Suppressor macrophage treated with lipopolysaccharide for 1 hour (primary cell): ENCODE measurements at places on chromosomes 4 and X.

DNA sequence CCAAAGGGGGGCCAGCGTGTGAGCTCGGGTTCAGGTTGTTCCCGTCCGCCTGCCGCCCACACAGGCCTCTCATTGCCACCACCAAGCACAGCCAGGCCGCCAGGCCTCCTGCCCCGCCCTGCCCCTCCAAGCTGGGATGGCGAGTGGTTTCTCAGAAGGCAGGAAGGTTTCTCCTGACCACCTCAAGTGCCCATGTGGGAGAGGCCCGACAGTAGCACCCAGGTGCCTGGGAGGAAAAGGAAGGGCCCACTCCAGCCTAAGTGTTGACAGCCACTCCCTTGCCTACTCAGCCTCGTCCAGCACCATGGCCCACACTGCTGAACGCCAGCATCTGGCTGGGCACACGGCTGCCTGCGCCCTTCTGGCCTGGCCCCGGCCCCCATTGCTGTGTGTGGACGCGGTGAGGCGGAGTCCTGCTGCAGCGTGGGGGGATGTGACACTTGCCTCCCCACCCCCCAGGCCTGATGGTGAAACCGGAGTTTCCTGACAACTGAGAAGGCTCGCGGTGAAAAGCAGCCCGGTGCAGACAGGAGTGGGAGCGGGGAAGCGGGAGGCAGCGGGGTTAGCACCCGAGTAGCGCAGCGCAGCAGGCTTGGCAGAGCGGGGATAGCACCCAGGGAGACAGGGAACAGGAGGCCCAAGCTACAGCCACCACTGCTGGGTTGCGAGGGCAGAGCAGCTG, 19.2 kb downstream of the FLNA start:
- DNase-seq = no peak

DNA sequence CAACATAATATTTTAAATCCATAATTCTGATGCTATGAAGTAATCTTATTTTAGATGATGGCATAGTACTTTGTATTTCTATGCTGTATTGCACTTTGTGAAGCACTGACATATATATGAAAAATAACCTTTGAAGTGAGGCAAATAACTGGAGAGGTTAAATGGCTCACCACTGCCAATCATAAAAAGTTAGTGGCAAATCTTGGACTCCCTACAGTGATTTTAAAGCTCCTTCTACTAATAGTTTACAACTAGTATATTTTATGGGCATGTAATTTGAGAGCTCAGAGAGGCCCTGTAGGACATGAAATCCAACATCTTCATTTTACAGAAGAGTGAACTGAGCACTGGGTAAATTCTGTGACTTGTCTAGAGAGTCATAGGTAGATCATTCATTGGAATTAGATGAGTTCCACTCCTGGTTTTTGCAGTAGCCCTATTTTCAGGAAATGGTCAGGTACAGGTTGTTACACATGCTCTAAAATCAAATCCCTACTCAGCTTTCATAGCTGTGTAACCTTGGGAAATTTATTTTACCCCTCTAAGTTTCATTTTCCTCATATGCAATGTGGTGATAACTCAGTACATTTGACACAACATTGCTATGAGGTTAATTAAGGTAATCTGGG, 804 bp upstream of the GC start:
- no peak for DNase-seq

GRCh38 chr4:16055471-16055870, 28.4 kb downstream of the PROM1 start:
- DNase-seq = no peak

GRCh38 chr4:144174401-144175067, 34.0 kb upstream of the GYPA start:
- peak; percentile 54 for DNase-seq

GRCh38 chr4:98491899-98492559, 166.4 kb downstream of the TSPAN5 start:
- no peak for DNase-seq

DNA sequence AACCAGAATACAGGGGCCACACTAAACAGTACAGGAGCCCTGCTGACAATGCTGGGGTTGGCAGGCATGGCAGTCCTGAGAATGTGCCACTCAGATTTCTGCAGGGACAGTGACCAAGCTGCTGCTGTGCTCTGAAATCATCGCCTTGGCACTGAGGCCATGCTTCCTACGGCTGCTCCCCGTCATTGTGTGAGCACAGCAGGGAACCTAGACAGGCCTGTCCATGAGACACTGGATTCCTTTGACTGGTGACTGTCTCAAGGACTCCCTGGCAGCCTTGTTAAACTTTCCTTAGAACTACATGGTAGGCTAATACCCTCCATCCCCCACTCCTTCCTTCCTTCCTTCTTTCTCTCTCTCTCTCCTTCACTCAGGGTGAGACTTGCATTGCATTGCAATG, 111.4 kb downstream of the LUZP4 start:
- no peak for DNase-seq

DNA sequence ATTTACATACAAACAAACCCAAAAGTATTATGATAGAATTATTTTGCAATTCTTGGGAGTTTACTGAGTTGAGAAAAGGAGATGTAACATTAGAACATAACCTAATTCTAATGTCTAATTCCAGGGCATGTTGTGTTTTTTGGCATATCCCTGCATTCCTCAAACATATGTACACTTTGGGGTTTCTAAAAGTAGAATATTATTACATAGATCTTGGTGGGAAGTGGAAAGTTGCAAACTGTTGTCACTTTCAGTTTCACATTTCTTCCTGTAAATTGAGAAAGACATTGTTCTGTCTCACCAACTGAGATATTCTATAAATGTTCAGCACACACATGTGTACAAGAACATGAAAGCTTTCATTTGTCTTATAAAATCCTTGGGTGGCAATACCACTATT, 24.4 kb upstream of the GBA3 start:
- peak; percentile 75 for DNase-seq

GRCh38 chr4:185504098-185505047, 30.9 kb downstream of the PDLIM3 start:
- no peak for DNase-seq

GRCh38 chrX:1167466-1167865, 45.0 kb downstream of the CRLF2 start:
- DNase-seq = no peak

GRCh38 chr4:122552898-122553297, 68.0 kb downstream of the IL21 start:
- DNase-seq = no peak

GRCh38 chrX:10833299-10834169, 213.1 kb upstream of the MID1 start:
- peak; percentile 7 for DNase-seq

DNA sequence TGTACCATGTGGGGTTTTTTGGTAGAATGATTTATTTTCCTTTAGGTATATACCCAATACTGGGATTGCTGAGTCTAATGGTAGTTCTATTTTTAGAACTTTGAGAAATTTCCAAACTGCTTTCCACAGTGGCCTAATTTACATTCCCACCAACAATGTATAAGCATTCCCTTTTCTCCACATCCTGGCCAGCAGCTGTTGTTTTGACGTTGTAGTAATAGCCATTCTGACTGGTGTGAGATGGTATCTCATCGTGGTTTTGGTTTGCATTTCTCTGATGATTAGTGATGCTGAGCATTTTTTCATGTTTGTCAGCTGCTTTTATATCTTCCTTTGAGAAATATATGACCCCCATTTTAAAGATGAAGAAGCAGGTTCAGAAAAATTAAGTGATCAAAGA, 153.7 kb downstream of the CBR4 start:
- DNase-seq = no peak

DNA sequence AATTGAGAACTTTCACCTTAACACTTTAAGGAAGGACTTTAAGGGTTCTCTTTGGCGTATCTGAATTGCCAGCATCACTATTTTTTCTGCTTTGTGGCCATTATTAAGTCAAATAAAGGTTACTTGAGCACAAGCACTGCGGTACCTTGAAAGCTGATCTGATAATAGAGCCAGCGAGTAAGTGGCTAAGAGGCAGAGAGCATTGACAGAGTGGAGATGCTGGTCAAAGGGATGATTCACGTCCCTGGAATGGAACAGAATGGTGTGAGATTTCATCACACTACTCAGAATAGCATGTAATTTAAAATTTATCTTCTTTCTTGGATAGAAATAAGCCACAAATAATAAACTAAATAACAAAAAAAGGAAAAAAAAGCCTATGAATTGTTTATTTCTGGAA, 57.1 kb upstream of the NPFFR2 start:
- no peak for DNase-seq

DNA sequence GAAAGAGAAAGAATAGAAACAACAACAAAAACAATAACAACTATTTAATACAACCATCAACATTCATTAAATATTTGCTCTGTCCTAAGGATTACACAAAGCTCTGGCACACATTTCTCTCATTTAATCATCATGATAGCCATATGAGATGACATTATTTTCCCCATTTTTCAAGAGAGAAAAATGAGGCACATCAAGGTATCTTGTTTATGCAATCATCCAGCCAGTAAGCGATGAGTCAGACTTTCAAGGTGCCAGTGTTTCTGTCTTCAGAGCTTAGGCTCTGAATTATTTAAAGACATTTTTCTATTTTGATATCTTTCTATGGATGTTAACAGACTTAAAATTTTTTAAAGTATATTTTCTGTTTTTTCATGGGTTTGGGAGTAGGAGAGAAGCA, 541.8 kb upstream of the SMIM31 start:
- DNase-seq = no peak

DNA sequence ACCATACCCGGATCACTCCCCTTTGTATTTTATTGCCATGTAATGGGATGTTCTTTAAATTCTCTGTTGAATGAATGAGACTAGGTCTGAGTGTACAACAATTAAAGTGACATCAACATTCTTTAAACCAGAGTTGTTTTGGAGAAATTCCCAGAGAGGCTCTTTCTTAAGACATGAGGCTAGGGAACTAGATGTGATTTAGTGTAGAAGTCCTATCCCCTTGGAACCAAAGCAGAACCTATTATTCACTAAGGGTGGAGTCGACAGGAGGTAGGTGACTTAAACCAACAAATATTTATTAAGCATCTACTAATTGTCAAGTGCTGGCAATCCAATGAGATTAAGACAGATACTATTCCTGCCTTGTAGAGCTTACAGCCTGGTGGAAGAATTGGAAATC, 1.7 kb downstream of the EIF1AX start:
- peak; percentile 54 for DNase-seq

- no peak for DNase-seq
These were observed 83.7 kb upstream of the ADRA2C start for GRCh38 chr4:3682236-3683076.

DNA sequence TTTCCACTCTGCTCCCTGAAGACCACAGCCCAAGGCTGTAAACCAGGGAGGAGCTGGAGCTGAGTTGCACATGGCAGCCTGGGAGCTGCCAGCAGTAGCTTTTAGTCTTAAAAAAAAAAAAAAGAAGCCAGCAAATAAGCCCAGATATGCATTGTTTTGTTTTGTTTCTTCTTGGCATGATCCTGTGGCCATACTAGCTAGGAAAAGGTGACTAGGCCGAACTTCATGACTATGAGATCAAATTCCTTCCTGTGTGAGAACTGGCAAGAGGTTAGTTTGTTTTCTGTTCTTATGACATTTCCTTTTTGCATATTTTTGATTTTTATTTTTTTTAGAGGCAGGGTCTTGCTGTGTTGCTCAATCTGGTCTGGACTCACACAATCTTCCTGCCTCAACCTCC, 323.3 kb downstream of the DCTD start:
- DNase-seq = no peak

- DNase-seq = no peak
These were observed 450 bp downstream of the ACSL1 start for GRCh38 chr4:184825141-184825895.
